Neural progenitor cell (in vitro differentiated cells): ENCODE measurements at places on chromosomes 12 and 14.

DNA sequence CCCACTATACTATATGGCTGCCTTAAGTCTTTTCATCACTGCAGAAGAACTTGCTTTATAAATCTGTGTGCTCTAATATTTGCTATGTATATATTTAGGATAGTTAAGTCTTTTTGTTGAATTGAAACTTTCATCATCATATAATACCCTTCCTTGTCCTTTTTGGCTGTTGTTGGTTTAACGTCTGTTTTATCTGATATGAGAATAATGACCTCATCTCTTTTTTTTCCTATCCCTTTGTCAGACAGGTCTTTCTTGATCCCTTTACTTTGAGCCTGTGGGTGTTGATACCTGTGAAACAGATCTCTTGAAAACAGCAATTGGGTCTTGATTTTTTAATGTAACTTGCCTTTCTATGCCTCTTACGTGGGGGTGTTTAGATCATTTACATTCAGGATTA lies 316.3 kb downstream of the TMTC2 start:
- no peak overlapping the region for H3K27ac ChIP-seq
- H3K4me3 ChIP-seq: no peak overlapping the region
- peaks cover 16% of the 10 kb centered on the region for H3K36me3 ChIP-seq
- DNase-seq: no peak
- H3K27me3 ChIP-seq: no peaks in the 10 kb centered on the region

DNA sequence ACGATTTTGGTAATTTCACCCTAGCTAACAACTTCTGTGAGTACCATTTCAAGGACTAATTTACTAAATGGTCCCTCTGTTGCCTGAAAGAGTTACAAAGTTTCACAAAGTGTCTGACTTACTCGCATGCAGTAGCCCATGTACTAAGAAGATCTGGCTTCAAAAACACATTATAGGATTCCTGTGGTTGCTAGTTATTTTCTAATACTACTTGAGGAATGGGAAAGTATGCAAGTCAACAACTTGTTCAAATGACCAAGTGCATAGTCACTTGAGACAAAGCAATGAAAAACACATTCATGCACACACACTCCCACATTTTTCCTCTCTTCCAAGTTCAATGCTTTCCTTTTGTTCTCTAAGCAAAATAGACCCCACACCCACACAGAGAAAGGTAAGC lies 219.7 kb upstream of the TMPO start:
- H3K4me1 ChIP-seq: peaks cover 31% of the 10 kb centered on the region
- no peaks in the 10 kb centered on the region for H3K27me3 ChIP-seq
- DNase-seq: no peak
- no peak overlapping the region for H3K4me3 ChIP-seq
- no peak overlapping the region for H3K27ac ChIP-seq

DNA sequence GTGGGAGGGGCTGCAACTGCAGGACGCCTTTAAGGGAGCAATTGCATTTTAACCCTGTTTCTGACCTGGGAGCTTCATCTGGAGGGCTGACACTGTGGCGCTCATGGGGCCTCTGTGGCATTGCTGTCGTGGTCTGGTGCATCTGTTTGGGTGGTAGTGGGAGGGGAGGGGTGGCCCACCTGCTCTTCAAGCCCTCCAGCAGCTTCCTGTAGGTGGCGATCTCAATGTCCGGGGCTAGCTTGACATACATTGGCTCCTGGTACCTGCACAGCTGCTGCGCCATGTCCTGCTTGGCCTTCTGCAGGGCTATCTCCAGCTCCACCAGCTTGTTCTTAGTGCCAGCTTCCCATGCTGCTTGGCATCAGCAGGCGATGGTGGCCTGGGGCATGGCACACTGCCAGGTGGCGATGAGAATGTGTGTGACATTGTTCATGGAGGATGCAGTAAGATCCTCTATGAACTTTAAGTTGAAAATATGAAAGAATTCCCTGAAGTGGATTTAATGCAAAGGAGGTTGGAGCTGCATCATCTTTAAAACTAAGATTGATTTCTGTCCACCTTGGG lies 7.7 kb upstream of the KRT82 start:
- H3K27ac ChIP-seq: no peak overlapping the region
- DNase-seq: no peak
- H3K36me3 ChIP-seq: no peaks in the 10 kb centered on the region
- no peak overlapping the region for H3K4me3 ChIP-seq

- peaks cover 31% of the 10 kb centered on the region for H3K4me1 ChIP-seq
- no peak for DNase-seq
- H3K27ac ChIP-seq: no peak overlapping the region
- H3K4me3 ChIP-seq: no peak overlapping the region
- H3K27me3 ChIP-seq: peaks cover under 1% of the 10 kb centered on the region
These were observed 4.6 kb downstream of the KIF26A start for GRCh38 chr14:104142946-104143470.
